CD4-positive, alpha-beta T cell treated with Interleukin-17A for 4 hours (primary cell): ENCODE measurements at places on chromosomes 1 and 21.

- no peak for DNase-seq
These were observed 76.4 kb upstream of the EDN2 start for GRCh38 chr1:41560931-41561330.

DNA sequence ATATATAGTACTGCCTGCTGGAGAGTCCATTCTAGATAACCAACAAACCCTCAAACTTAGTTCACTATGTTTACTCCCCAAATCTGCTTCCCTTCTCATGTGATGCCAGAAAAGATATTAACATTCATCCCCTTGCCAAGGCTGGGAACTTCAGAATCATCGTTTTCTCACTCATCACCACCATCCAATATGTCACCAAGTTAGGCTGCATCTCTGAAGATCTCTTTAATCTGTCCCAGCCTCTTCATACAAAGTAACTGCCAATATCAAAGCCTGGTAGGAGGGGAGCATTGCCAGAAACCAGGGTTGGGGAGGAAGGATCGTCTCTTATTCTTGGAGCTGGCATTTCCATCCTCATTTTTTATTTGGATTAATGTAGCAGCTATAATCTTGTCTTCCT is 71.6 kb downstream of the XCL2 start:
- no peak for DNase-seq

- peak; percentile 3 for DNase-seq
These were observed 51.1 kb upstream of the CFHR3 start for GRCh38 chr1:196723325-196724185.

DNA sequence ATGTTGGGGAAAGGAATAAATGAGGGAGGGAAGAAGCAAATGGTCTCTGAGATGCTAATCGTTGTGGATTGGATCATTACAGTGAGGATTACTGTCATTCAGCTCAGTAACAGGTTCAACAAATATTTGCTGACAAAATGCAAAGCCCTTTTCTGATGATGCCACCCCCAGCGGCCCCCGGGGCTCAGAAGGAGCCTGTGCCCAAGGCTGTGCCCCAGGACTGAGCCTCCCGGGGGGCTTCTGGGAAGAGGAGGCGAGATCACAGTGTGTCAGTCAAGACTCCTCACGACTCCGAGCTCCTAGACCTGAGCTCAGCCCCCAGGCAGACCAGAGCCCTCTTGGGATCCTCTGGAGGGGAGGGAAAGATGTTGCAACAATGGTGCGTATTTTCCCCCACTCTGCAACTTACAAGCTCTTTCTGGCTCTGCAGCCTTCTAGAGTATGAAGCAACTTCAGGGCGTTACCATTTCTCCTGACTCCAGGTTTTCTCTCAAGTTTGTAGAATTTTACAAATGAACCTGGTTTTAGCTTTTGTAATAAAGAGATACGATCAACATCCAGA is 20.8 kb downstream of the EPHA8 start:
- no peak for DNase-seq

DNA sequence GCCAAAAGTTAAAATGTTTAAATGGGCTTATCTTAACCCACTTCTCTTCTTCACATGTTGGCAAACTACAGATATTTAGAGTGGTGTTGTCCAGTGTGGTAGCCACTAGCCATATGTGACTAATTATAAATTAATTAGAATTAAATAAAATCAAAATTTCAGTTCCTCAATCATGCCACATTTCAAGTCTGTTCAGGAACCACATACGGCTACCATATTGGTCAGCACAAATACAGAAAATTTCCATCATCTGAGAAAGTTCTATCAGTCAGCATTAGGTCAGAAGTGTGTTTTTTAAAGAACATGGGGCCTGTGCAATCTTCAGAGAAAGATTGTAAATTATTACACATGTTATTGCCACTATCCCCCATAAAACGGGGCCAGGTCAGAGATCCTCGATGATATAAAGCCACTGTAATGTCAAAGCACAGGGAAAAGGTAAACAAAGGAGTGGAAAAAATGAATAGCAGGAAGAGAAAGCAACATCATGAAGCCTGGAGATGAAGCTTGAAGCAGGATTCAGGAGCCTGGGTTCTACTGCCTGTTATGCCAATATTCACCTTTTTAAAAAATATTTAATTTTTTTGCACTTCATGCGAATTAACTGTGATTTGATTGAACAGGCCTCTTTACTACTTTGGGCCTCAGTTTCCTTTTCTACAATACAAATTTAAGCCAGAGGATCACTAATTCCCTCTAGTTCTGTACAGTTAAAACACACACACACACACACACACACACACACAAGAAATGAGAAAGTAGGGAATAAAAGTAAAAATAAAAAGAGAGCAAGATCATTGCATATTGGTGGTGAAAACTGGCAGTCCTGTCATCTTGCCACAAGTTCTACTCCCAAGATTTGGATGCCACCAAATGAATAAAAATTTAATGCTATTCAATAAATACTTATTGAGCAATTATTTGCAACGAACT is 2.3 kb downstream of the RSBN1 start:
- DNase-seq: no peak

DNA sequence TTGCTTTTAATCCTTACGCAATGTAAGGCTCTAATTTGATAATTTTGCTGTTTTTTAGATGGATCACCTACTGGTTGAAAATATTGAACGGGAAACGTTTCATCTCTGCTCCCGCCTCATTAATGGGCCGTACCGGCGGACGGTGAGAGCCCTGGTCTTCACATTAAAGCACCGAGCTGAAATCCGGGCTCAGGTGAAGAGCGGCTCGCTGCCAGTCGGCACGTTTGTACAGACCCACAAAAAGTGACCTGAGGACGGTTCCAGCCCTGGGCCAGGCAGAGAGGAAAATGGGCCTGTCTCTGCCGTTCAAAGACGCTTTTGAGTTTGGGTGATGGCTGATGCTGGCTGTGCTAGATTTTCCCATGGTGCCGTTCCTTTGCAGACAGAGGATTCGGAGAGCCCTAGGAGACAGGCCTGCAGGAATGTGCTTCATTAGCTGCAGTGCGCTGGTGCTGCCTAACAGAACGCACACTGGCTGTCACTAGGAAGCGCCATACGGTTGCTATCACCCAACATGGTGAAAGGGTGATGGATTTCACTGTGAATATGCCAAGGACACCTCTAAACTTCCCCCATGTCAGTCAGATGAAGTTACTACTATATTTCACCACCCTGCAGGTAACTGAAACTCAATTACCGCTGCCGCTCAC is 42.9 kb downstream of the TCEANC2 start:
- no peak for DNase-seq

- DNase-seq: no peak
These were observed 87.6 kb upstream of the SELENON start for GRCh38 chr1:25712299-25712970.

- no peak for DNase-seq
These were observed 136.1 kb upstream of the USH2A start for GRCh38 chr1:216559359-216559758.

- no peak for DNase-seq
These were observed 10.3 kb downstream of the NPR1 start for GRCh38 chr1:153688736-153689328.

- no peak for DNase-seq
These were observed 94.6 kb upstream of the RALGPS2 start for GRCh38 chr1:178630417-178630816.

GRCh38 chr1:161083748-161084596 is 5.4 kb downstream of the NECTIN4 start:
- no peak for DNase-seq

- no peak for DNase-seq
These were observed 38.5 kb upstream of the SGIP1 start for GRCh38 chr1:66495495-66495894.

DNA sequence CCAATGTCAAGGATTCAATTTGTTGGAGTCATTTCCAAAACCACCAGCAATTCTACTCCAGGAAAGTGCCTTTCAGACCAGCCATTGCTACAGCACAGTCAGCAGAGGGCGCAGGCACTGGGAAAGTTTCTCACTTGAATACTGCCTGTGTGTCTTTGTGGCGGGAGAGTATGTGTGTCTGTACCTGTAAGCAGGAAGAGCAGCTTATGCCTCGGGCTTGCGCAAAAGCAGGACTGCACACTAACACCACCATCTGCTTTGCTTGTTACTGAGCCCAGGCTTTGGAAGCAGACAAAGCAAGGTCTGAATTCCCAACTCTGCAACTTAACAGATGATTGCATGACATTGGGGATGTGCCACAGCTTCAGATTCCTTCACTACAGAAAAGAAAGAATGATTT is 7.0 kb upstream of the CTSE start:
- peak; percentile 70 for DNase-seq

- no peak for DNase-seq
These were observed 25.6 kb downstream of the UCHL5 start for GRCh38 chr1:193033610-193034009.

DNA sequence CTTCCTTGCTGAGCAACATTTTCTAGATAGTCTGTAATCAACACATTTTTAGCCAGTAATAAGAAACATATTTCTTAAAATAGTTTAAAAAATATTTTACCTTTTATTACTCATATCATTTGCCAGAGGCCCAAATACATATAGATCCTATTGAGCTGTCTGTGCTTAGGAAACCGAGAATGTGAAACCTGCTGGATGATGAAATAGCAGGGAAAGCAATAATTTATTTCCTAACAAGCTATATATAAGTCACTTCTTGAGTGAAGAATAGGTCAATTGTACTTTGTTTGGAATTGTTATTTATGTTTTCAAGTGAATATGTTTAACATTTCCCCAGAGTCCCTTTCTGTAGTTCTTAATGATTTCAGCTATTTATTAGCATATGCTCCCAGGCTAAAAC is 339.9 kb upstream of the TMPRSS15 start:
- DNase-seq: no peak

DNA sequence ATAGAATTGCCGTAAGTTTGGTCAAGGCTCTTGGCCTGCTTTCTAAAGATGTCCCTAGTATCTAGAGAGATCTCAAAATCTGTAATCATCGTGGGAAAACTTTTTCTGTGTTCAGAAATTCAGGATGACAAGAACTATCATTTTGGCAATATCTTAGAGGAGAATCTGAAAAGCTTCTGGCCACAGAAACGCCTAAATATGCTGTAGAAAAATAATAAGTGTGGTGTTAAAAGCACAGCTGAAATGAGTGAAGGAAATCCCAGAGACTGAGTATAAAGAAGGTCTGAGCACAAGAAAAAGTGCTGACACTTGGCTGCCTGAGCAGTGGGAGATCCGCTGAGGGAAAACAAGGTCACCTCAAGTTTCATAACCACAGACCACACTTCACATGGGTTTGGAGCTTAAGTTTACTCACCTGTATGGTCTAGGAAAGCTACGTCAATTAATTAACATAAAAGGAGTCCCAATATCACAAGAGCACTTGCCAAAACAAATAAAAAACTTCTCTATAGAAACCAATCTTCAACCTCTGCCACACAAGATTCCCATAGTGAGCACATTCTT is 235.2 kb upstream of the IRF2BP2 start:
- DNase-seq: peak; percentile 54

DNA sequence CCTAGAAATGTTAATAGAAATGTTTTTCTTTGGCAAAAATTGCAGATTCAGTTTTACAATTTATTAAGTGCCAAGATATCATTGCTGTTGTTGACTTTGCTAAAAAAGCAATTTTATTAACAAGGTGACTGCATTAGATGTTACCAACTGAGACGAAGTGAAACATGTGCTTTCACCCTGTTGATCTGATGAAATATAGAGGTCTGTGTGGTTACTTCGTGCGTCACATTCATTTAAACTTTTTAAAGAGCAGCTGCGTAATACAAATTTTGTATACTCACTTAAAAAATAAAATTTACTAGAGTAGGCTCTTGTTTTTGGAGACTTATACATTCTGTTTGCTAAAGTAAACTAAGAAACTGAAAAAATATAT is 465.7 kb downstream of the USP25 start:
- DNase-seq: no peak

DNA sequence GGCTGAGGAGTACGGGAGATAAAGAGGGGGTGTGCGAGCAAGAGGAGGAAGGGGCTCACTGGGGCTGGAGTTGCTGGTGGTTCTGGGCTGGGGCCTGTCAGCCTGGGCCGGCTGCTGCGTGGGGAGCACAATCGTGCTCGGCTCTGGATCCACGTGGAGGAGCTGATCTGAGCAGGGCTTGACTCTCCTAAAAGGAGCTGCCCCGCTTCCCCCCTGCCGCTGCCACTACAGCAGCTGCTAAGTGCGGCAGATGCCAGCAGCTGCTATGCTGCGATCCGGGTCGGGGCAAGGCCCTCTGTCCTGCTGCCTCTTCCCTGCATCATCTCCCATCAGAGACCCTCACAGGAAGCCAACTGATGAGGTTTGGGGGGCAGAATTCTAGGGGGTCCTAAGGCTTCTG is 165.9 kb downstream of the PCBP3 start:
- DNase-seq: no peak

GRCh38 chr1:18707696-18708257 is 77.1 kb downstream of the PAX7 start:
- no peak for DNase-seq

DNA sequence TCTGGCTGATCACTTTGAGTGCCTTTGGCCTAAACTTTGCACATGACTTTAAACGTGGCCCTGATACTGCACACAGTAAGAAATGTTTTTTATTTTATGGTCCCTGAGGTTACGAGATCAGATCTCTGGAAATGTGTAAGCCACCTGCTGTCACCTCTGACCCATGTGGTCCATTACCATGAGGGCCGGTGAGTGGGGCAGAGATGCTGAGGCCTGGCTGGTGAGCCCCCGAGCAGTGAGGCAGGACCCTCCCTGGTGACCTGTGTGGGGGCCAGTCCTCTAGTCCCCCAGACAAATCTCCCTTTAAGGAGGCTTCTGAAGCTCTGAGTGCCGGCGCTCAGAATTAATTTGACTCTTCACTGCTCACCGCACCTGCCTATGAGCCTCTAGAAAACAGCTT is 12.4 kb downstream of the TFF3 start:
- DNase-seq: no peak

DNA sequence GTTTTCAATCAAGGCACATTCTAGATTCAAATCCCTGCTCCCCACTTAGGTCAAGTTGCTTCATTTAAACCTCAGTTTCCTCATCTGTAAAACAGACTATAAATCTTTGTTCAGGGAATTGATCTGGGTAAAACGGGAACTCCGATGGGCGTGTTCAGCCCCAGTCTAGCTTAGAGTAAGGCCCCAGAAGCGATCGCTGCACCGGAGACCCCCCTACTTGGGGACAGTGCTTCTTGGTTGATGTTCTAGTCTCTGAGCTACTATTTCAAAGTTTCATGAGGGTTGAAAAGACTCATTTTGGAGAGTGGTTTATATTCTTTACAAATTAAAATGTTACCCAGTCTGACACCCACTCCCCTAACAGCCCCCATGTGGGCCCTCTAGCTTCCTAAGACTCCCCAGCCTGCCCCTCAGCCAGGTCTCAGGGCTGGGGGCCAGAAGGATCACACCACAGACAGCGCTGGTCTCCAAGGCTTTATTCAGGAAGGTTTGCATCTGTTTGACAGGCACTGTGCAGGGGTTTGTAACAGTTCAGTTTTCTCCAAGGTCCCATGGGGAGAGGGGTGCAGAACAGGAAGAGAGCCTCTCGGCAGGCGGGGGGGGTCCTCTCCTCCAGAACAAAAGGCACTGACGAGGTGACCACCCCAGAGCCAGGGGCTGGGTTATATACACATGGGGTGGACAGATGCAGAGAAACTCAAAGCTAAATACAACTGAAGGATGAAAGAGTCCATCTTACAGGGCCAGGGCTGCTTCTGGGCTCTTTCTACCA is 82.9 kb downstream of the STUM start:
- DNase-seq: no peak
